Hepatocyte (in vitro differentiated cells): ENCODE measurements at places on chromosomes 4 and X. TPM values are rescaled to one million over a fixed set of nuclear protein-coding genes. Genes with fewer than 3 reads are reported as not detected.

Gene PRPS2
- total RNA-seq, result 52.9 and 60.8 TPM in 2 replicates

Gene SOWAHD
- 0.24 and 1.00 TPM in 2 replicates for total RNA-seq

Gene UGT2B17
- 23.6 and 26.7 TPM in 2 replicates for total RNA-seq

Gene FAM149A
- 6.7 and 7.0 TPM in 2 replicates for total RNA-seq

Gene CXCL3
- total RNA-seq, result 12.9 and 16.1 TPM in 2 replicates

Gene NDP
- 16.1 and 16.3 TPM in 2 replicates for total RNA-seq

Gene MAGEC1
- total RNA-seq, result not detected in 2 replicates

Gene GDPD2
- 1.6 TPM in 2 replicates for total RNA-seq

Gene COL25A1
- 1.9 and 3.3 TPM in 2 replicates for total RNA-seq

Gene DHX15
- 180 and 188 TPM in 2 replicates for total RNA-seq

- DNase-seq, result no peak
Measured at GRCh38 chr4:122797405-122798094, 29.1 kb upstream of the FGF2 start.

GRCh38 chr4:42711496-42711895 is 54.6 kb upstream of the ATP8A1 start:
- no peak for DNase-seq

- no peak for DNase-seq
Measured at GRCh38 chr4:102298716-102299115, 46.6 kb downstream of the SLC39A8 start.

- DNase-seq, result no peak
Measured at GRCh38 chrX:18436017-18436416, 10.6 kb downstream of the CDKL5 start.

- no peak for DNase-seq
Measured at GRCh38 chrX:110381216-110381615, 22.6 kb downstream of the RTL9 start.
